ENCODE measurements at places on chromosomes 12 and 14.

DNA sequence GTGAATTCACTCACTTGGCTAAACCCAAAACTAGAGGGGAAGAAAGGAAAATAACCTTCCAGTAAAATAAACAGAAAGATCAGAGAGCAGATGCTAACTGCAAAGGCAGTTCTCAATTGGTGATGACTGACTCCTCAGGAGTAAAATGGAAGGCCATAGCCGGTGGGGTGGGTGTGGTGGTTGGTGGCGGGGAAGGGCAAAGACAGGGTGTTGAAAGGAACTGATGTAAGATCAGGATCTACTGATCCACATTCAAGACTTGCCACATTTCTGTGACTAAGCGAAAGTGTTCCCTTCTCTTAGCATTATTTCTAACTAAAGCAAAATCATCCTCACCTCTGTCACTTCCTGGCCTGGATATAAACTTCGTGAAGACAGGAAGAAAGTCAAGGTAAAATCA, 26.3 kb upstream of the TC2N start:
- no peak for DNase-seq

- DNase-seq: peak; percentile 98
These were observed 45.0 kb upstream of the OR6J1 start for GRCh38 chr14:22689199-22689598.

DNA sequence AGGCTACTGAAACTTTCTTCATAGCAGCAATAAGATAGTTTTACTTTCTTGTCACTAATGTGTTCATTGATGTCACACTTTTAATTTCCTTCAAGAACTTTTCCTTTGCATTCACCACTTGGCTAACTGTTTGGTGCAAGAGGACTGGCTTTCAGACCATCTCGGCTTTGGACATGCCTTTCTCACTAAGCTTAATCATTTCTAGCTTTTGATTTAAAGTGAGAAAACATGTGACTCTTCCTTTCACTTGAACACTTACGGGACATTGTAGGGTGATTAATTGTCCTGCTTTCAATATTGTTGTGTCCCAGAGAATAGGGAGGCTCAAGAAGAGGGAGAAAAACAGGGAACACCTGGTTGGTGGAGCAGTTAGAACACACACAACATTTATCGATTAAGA, 41.9 kb downstream of the IFNG start:
- no peak for DNase-seq

DNA sequence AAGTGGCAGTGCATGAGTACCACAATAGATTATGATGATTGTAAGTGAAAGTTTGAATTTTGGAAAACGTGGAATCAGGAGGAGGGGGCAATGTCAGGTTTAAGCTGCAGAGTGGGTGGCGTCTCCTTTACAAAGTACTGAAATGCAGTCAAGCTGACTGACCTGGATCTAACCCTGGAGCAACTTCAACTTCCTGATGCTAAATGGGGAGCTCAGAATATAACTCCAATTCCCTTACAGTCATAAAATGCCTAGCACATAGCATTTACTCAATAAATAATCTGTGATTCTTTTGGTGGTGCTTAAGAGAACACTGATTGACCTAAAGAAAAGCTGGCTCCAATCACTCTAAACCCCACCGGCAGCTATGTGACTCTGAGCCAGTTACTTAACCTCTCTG, 38.5 kb downstream of the CCDC60 start:
- DNase-seq: no peak

DNA sequence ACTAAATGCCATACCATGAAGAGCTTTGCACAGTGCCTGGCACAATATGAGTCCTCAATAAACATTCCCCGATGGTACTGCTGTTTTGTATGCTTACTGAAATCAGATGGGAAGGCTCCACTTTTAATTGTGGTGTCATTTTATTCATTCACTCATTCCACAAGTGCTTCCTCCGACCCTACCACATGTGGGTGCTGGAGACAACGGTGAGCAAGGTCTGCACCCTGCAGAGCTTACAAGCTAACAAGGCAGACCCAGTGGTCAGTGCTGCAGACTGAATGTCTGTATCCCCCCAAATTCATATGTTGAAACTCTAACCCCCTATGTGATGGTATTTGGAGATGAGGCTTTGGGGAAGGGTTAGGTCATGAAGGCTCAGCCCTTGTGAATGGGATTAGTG, 48.3 kb downstream of the RFX4 start:
- no peak for DNase-seq

- no peak for DNase-seq
These were observed 38.1 kb downstream of the ETV6 start for GRCh38 chr12:11687528-11687927.

DNA sequence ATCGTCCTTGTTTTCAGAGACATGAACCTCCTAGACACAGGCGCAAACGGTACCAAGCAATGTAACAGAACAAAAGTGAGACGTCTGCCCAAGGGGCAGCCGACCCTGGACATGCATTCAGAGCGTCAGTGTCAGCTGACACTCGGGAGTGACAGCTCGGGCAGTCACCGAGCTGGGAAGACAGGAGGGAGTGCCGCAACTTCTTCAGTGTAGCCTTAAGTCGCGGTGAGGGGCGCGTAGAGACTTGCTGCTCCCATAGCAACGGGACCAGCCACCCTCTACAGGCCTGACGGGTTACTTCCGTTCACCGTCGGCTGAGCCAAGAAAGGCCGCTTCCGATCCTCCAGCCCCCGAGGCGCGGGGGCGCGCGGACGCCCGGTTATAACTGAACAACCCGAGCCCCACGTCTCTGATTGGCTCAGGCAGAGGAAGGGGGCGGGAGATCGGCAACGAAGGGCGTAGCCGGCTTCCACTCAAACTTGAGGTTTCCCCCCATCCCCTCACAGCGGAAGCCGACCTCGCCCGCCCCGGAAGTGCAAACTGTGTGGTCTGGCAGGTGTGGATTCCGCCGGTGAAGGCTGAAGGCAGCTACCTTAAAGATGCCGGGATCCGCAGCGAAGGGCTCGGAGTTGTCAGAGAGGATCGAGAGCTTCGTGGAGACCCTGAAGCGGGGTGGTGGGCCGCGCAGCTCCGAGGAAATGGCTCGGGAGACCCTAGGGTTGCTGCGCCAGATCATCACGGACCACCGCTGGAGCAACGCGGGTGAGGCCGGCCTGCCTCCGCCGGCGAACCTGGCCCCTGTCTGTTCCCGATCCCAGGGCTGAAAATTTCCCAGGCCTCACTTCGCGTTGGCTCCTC, at the start of gene EIF2B2:
Gene EIF2B2, plus strand, starts transcription at position 530 of the 858 bp plus-strand sequence. Its CDS starts 70 bp downstream, at position 600.
- DNase-seq: peak; percentile 95

- no peak for DNase-seq
These were observed 554 bp downstream of the SPPL3 start for GRCh38 chr12:120903412-120904196.

- DNase-seq: no peak
These were observed 232.4 kb upstream of the FBXO33 start for GRCh38 chr14:39664646-39665045.

DNA sequence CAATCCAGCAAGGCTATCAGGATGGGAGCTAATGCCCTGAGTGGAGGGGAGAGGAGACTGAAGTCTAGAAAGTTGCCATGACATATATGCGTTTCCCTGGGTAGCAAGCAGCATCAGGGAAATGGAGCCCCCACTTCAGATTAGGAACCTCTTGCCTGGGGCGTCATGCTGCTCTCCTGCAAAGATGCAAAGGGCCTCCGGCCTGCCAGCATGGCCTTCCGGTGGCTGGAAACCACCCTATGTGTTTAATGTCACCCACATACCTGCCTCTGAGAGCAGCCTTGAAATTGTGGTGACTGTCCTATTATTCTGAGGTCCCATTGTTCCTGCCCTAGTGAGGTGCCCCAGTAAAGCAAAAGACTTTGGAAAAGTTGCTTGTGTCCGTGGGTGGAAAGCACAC, 10.0 kb upstream of the IFI27L2 start:
- DNase-seq: no peak

DNA sequence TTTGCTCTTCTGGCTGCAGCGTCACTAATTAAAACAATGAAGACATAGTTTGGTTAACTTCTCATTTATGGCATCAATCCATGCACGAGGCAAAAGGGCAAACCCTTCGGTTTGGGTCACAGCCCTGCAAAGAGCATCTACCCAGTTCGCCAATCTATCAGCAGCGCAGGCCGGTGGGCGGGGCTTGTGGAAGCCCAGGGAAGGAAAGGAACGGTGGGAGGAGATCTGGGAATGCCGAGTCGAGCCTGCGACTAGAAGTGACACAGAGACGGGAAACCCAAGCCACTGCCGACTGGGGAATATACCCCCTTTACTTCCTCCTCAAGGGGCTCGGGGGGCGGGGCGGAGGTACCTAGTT, 466 bp downstream of the KICS2 start:
- DNase-seq: peak; percentile 80

DNA sequence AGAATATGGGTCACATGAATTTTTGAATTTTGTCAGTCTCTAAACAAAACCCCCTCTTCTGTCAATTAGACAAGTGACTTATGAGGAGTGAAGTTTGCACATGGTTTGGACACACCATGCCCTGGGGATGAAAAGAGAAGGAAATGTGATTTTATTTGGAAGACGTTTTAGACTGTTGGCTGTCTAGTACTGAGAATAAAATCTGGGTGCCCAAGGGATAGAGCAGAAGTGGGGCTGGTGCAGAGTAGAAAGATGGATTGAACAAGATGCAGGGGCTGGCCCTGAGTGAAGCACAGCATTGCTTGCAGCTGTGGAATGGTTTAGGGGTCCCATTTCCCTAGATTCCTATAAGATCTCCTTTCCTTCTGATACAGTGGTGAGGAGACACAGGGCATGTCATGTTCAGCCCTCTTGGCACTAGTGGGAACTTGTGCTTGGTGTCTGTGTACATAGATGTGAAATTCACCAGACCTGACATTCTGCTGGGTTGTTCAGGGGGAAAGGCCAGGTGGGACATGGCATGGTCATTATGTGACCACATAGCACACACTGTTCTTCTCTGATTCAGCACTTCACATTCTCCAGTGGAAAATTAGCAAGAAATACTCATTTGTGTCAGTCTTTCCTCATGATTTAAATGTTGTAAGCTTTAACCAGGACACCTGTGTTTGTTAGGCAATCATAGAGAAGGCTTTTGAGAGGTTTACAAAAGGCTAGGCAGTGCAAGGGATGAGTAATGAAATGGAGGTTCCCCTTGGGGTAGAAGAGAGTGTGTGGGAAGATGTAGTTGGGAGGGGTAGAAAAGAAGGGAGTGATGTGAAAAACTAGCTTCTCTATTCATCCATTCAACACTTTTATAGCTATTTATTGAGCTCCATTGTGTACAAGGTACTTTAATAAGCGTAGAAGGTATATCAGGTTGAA, 202.3 kb upstream of the IGF1 start:
- DNase-seq: no peak
